Ovary (tissue), 10 donors: ENCODE measurements at places on chromosomes 6 and 20. TPM values are rescaled to one million over a fixed set of nuclear protein-coding genes. Genes with fewer than 3 reads are reported as not detected.

- peaks cover under 1% of the 10 kb centered on the region for H3K4me1 ChIP-seq
- no peaks in the 10 kb centered on the region for H3K36me3 ChIP-seq
- no peak overlapping the region for H3K4me3 ChIP-seq
- no peaks in the 10 kb centered on the region for H3K27me3 ChIP-seq
Observed at GRCh38 chr20:45011108-45011526, 44.8 kb downstream of the STK4 start.

The DDX43 gene
- total RNA-seq: 2.2 TPM

- no peaks in the 10 kb centered on the region for H3K27me3 ChIP-seq
- no peak overlapping the region for H3K27ac ChIP-seq
- H3K4me3 ChIP-seq: no peak overlapping the region
- DNase-seq: no peak
- no peaks in the 10 kb centered on the region for H3K36me3 ChIP-seq
Observed at GRCh38 chr6:71203206-71203605, 85.4 kb upstream of the OGFRL1 start.

DNA sequence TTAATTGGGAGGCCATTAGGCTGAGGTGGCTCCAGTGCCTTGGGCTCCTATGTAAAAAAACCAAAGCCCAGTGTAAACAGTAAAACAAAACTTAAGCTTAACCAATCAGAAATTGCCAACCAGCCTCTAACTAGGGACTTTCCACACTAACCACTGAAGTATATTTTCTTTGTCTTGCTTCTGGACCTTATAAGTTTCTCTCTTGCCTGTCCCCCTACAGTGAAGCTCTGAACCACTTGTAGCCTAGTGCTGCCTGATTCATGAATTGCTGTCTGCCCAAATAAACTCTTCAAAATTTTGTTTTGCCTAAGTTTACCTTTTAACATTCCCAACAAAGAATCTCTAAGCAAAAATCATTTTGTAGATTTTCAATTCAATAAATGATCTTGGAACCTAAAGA lies 28.2 kb downstream of the POPDC3 start:
- no peaks in the 10 kb centered on the region for H3K36me3 ChIP-seq
- DNase-seq: no peak
- H3K27ac ChIP-seq: no peak overlapping the region
- no peaks in the 10 kb centered on the region for H3K4me1 ChIP-seq
- no peaks in the 10 kb centered on the region for H3K27me3 ChIP-seq
- H3K4me3 ChIP-seq: no peak overlapping the region

- DNase-seq: no peak
- H3K4me3 ChIP-seq: no peak overlapping the region
- H3K27me3 ChIP-seq: no peaks in the 10 kb centered on the region
- H3K36me3 ChIP-seq: no peaks in the 10 kb centered on the region
- no peaks in the 10 kb centered on the region for H3K4me1 ChIP-seq
- H3K27ac ChIP-seq: no peak overlapping the region
Observed at GRCh38 chr6:14518515-14519217, 401.1 kb downstream of the CD83 start.

DNA sequence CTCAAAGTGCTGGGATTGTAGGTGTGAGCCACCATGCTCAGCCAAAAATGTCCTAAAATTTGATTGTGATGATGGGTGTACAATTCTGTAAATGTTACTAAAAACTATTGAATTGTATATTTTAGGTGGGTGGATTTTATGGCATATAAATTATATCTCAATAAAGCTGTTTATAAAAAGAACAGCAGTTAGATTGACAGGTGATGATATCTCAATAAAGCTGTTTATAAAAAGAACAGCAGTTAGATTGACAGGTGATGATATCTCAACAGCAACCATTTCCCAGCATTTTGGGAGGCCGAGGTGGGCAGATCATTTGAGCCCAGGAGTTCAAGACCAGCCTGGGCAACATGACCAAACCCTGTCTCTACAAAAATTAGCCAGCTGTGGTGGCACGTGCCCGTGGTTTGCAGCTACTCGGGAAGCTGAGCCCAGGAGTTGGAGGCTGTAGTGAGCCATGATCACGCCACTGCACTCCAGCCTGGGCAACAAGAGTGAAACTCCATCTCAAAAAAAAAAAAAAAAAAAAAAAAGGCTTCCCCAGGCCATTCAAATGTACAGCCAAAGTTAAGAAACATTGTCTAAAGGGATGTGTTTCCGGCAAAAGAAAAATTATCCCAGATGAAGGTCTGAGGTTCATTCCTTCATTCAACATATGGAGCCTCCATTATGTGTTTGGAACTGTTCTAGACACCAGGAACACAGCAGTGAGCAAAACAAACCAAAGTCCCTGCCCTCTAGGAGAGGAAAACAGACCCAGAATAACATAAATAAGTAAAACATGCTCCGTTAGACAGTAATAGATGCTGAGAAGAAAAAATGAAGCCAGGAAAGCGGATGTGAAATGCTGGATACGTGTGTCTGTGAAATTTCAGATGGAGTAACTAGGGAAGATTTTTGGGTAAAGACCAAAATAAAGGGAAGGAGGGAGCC lies 1.6 kb upstream of the RBCK1 start:
- H3K27ac ChIP-seq: no peak overlapping the region
- H3K4me1 ChIP-seq: peaks cover 7% of the 10 kb centered on the region

The C6orf118 gene
- not detected for total RNA-seq

DNA sequence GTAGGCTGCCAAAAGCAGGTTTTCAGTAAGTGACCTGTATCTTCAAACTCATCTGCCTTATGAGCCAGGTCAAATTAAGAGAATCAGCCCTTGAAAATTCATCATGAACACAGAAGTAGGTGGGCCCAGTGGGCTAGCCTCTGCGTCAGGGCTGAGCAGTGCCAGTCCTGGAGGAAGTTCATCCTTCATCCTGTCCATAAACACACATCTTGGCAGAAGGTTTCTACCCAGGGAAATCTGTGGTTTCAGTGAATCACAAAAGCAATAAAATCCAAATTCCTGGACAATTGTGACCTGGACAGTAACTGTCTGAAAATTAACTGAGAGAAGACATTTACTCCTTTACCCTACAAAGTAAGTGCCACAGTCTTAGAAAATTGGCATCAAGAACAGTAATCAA lies 72.4 kb downstream of the ATG5 start:
- DNase-seq: no peak
- no peak overlapping the region for H3K4me3 ChIP-seq
- H3K27ac ChIP-seq: no peak overlapping the region
- peaks cover 2% of the 10 kb centered on the region for H3K4me1 ChIP-seq

DNA sequence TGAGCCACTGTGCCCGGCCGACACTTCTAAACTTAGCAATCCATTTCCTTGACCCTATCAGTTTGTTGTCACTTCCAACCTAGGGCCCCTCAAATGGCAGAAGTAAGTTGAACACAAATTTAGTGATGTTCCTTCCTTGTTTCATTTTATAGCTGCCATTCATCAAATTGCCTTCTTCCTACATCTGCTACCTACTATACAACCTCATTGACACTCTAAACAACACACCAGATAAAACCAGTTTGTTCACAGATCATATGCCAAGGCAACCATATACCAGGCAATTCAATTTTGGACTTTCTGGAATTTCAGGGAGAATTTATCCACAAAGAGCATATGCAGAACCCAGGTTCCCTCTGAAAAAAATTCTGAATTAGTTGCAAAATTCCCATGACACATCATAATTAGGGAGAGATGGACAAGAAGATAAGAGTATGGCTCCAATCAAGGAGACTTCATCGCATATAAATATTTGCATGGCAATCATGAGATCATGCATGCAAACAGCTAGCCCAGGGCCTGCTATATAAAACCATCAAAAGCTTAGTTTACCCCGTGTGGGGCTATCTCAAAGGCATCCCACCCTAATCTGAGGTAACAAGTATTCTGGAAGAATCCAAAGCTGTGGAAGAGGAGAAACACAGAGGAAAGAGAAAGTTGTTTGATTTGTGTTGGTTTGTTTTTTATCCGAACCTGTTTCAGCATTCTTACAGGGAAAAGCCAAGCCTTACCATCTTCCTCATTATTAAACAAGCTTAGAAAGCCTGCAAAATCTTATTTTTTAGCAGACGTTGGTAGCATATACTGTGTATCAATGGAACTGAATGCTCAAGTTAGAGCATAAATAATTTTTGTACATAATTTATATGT lies 132.8 kb upstream of the TNFAIP3 start:
- H3K27me3 ChIP-seq: no peaks in the 10 kb centered on the region
- no peak overlapping the region for H3K4me3 ChIP-seq
- H3K4me1 ChIP-seq: peaks cover 5% of the 10 kb centered on the region
- DNase-seq: no peak

DNA sequence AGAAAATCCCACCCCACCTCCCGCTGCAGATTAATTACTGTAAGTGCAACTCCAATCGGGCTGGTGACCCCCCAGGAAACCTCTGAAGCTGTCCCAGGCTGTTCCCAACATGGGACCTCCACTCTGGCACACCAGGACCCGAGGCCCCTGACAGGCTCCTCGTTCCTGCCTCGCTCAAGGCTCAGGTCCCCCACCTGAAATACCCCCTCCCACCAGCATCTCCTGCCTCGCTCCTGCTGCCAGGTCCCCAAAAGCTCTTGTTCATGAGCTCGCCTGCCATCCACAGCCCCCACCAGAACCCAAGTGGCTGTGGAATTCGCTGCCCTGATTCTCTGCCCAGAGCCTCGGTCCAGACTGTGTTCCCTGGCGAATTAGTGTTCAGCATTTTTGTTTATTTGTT lies 26.1 kb downstream of the NPEPL1 start:
- no peaks in the 10 kb centered on the region for H3K4me1 ChIP-seq
- H3K4me3 ChIP-seq: no peak overlapping the region
- no peak overlapping the region for H3K27ac ChIP-seq
- no peaks in the 10 kb centered on the region for H3K36me3 ChIP-seq
- DNase-seq: peak; percentile 9

GRCh38 chr6:43103253-43103876 lies 27.3 kb downstream of the PTK7 start:
- no peak overlapping the region for H3K4me3 ChIP-seq
- no peaks in the 10 kb centered on the region for H3K27me3 ChIP-seq
- peaks cover 1% of the 10 kb centered on the region for H3K4me1 ChIP-seq

The HS3ST5 gene
- total RNA-seq: not detected

The OXT gene
- total RNA-seq: 0.61 TPM

- H3K36me3 ChIP-seq: no peaks in the 10 kb centered on the region
- H3K27ac ChIP-seq: peak overlapping the region; percentile 41
Observed at GRCh38 chr6:155272353-155273232, 8.8 kb downstream of the CLDN20 start.

DNA sequence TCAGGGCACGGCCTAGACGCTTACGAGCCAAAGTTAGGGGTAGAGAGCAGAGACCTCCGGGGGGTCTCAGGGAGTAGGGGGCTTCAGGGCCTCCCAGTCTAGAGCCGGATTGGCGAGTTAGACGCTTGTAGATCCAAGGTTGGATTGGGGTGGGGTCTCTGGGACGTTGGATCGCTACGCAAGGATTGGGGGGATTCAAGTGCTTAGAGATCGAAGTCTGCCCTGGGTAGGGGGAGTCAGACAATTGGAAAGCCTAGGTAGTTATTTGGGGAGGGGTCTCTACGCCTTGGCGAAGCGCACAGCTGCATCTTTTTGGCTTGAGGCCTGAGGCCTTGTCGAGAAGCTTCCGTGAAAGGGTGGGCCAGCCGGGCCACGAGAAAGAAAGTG lies 469 bp downstream of the STX16 start:
- no peaks in the 10 kb centered on the region for H3K36me3 ChIP-seq
- peak overlapping the region; percentile 83 for H3K4me3 ChIP-seq
- no peak for DNase-seq
- H3K27ac ChIP-seq: peak overlapping the region; percentile 85

- H3K4me3 ChIP-seq: no peak overlapping the region
- DNase-seq: no peak
- no peak overlapping the region for H3K27ac ChIP-seq
- H3K4me1 ChIP-seq: no peaks in the 10 kb centered on the region
Observed at GRCh38 chr6:11142296-11143027, 30.9 kb upstream of the ERVFRD-1 start.

The VARS2 gene
- total RNA-seq: 12.3 TPM

The NRN1 gene
- total RNA-seq: 4.0 TPM

DNA sequence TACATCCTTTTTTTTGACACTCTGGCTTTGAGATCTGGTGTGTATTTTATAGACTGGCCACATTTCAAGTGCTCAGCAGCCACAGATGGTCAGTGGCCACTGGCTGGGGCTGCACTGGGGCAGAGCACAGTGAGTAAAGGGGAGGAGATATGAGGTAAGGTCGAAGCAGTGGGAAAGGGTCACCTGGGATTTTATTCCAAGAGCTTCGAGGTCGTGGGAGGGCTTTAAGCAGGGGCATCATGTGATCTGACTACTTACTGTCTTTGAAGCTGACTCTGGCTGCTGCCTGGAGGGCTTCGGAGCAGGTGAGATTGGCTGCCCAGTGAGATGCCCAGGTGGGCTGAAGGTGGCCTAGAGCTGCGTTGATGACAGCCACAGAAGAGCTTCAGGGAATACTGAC lies 6.7 kb downstream of the C20orf203 start:
- no peaks in the 10 kb centered on the region for H3K4me1 ChIP-seq
- no peak for DNase-seq
- no peak overlapping the region for H3K4me3 ChIP-seq
- H3K27ac ChIP-seq: no peak overlapping the region

The AGPAT4 gene
- 11.8 TPM for total RNA-seq

The RAET1G gene
- 0.73 TPM for total RNA-seq

The ZNF311 gene
- 2.6 TPM for total RNA-seq

The EYA4 gene
- total RNA-seq: 1.2 TPM

DNA sequence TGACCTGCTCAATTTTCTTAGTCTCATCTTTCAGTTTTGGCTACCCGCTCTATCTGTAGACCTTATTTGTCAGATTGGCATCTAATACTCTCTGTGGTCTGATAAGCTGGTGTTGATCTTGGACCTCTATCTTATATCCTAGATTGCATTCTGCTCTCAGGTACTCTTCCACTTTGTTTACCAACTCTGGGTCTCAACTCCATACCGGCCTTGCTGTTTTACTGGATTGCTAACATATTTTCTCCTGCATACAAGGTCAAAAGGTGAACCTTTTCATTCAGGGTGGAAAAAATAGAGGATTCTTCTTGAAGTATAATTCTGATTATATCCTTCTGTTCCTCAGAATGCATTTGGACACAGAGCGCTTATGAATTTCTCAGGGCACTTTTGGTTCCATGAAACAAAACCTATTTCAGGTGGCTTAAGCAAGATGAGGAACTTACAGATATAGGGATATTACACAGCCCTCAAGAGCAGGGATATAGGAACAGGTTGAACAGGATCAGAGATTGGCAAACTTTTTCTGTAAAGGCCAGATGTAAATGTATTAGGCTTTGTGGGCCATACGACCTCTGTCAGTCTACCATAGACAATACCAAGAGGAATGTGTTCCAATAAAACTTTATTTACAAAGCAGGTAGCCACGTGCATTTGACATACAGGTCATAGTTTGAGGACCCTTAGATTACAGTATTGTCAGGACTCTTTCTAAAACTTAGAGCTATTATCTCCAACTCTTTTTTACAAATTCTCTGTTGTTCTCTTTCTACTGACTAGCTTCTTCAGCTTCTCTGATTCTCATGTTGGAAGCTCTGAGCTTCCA lies 2.5 kb upstream of the SH3BGRL2 start:
- H3K27ac ChIP-seq: no peak overlapping the region
- no peaks in the 10 kb centered on the region for H3K27me3 ChIP-seq
- H3K36me3 ChIP-seq: no peaks in the 10 kb centered on the region
- H3K4me3 ChIP-seq: no peak overlapping the region
- DNase-seq: no peak
